ENCODE measurements at places on chromosomes 16 and 17.

- no peak for DNase-seq
Observed at GRCh38 chr16:89174055-89174827, 2.7 kb downstream of the CDH15 start.

DNA sequence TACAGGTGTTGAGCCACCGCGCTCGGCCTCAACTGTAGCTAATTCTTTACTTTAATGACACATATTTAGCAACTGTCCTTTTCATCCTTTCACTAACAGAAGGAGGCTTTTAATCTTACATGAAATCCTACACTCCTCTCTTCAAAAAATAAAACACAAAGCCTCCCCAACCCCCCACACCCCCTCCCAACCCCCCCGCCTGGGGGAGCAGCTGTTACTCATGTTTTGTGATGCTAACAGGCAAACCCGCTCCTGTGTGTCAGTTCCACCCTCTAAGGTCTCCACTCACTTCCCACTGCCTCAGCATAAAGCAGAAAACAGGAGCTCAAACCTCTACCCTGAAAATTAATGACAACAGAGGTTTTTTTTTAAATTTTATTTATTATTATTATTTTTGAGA is 55.4 kb upstream of the SLC25A19 start:
- no peak for DNase-seq

GRCh38 chr17:46264456-46265198 is 30.3 kb upstream of the LRRC37A start:
- no peak for DNase-seq

DNA sequence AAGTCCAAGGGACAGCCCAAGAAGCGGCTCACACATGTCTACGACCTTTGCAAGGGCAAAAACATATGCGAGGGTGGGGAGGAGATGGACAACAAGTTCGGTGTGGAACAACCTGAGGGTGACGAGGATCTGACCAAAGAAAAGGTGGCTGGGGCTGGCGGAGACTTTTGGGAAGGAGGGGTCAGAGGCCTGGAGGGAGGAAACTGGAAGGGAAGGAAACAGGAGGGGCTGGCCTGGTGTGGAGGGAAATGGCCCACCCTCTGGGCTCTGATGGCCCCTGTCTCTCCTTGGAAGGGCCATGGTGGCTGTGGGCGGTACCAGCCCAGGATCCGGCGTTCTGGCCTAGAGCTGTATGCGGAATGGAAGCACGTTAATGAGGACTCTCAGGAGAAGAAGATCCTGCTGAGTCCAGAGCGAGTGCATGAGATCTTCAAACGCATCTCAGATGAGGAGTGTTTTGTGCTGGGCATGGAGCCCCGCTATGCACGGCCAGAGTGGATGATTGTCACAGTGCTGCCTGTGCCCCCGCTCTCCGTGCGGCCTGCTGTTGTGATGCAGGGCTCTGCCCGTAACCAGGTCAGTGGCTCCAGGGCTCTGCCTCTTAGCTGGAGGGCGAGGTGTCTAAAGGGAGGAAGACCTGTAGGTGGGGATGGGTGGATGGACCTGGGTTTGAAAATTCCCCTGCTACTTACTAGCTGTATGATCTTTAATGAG is 12.5 kb downstream of the POLR2A start:
- no peak for DNase-seq

DNA sequence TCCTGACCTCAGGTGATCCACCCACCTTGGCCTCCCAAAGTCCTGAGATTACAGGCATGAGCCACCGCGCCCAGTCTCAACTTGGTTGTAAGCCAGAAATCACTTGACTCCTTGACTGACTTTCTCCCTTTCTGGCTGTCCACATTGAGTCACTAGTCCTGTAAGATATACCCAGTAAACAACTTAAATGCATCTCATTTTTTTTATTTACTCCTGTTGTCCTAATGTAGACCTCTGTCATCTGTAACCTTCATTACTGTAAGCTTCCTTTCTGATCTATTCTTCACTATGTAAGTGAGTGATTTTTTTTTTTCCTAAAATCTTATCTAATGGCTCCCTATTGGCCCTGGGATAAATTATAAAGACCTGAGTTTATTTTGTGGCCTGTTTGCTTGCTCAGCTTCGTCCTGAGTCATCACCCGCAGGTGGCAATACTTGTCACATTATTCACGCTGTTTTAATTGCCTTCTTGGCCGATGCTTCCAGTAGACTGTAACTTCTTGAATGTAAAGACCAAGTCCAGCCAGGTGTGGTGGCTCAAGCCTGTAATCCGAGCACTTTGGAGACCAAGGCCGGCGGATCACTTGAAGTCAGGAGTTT is 41.0 kb downstream of the PAFAH1B1 start:
- DNase-seq: no peak

- DNase-seq: no peak
Observed at GRCh38 chr17:58161566-58161965, 5.2 kb upstream of the OR4D2 start.

- no peak for DNase-seq
Observed at GRCh38 chr16:69225121-69225520, 38.2 kb downstream of the SNTB2 start.

DNA sequence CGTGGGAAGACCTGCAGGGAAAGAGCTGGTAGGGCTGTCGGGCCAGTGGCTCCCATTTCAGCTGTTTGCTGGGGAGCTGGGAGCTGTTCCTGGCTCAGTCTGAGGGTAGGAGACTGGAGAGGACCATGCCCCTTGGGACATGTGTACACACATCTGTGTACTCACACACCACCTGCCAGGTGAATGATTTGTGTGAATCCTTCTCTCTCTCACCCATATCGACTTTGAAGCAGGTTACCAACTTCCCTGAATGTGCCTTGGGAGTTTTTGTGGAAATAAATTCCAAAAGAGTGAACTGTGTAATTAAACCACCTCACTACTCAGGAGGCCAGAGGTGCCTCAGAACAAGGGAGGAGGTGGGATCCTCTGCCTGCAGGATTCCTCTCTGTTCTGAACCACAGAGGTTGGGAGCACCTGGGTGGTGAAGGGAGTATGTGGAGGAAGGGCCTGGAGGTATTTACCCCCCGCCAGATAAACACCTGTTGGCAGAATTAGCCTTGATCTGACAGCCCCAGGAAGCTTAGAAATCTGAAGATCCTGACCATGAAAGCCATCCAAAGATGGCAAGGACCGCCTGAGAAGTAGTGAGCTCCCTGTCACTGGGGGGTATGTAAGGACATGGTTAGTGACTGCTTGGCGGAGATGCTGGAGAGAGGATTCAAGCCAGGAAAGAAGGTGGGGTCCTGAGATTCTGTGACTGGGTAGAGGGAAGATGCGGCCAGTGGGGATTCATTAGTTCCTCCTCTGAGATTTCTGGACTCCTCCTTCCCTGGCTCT is 3.3 kb downstream of the ABCC3 start:
- DNase-seq: no peak

DNA sequence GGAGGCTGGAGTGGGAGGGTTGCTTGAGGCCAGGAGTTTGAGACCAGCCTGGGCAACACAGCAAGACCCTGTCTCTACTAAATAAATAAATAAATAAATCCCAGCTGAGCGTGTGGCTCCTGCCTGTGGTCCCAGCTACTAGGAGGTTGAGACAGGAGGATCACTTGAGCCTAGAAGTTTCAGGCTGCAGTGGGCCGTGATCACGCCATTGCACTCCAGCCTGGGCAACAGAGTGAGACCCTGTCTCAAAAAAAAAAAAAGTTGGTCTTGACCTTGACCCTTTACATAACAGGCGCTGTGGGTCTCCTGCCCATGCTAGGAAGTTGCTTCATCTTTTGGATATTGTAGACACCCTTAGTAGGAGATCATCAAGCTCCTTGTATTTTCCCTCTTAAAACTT is 11.4 kb downstream of the ACSF2 start:
- DNase-seq: no peak

DNA sequence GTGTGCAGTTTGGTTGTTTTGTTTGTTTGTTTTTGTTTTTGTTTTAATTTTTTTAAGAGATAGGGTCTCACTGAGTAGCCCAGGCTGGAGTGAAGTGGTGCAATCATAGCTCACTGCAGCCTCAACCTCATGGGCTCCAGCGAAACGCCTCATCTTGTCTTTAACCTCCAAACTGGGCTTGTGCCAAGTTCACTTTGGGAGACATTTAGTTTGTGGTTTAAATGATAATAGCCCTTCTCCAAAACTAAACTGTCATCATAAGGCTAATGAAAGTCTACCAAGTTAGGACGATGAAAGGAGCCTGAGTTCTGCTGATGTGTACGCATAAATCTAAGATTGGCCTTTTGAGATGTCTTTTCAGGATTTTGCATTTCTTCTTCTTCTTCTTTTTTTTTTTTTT is 6.5 kb upstream of the CARD14 start:
- DNase-seq: no peak

- no peak for DNase-seq
Observed at GRCh38 chr17:44614862-44615261, 41.4 kb upstream of the MEIOC start.

GRCh38 chr16:80253741-80254140 is 287.1 kb upstream of the DYNLRB2 start:
- DNase-seq: no peak

DNA sequence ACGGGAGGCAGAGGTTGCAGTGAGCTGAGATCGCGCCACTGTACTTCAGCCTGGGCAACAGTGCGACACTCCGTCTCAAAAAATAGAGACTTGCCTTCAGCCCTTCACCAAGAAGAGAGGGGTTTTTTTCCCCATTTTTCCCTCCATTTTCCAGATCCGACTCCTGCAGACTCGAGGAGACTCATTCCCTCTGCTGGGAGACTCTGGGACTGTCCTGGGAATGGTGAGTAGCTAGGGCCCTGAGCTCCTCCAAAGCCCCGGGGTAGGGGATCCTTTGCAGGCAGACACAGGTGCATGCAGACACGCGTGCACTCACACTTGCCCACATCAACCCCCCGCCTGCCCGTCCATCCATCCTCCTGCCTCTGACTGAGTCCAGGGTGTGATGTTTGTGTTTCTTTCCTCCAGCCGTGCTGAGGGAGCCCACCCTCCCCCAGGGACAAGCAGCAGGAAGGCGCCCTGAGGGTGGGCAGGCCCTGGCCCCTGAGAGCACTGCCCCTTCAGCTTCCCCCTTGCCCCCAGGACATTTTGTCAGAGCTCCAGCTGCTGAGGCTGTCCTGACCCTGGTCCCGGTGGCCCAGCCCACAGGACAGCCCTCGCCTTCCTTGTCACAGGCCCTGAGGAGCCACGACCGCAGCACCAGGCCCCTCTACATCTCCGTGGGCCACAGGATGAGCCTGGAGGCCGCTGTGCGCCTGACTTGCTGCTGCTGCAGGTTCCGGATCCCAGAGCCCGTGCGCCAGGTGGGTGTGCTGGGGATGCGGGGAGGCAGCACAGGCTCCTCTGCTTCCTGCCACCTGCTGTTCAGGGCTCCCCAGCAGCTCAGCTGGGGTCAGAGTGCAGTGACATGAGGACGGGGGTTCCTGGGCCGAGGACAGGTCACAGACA is 10.2 kb downstream of the ENDOV start:
- no peak for DNase-seq

- no peak for DNase-seq
Observed at GRCh38 chr16:73204359-73205152, 156.6 kb upstream of the ZFHX3 start.

DNA sequence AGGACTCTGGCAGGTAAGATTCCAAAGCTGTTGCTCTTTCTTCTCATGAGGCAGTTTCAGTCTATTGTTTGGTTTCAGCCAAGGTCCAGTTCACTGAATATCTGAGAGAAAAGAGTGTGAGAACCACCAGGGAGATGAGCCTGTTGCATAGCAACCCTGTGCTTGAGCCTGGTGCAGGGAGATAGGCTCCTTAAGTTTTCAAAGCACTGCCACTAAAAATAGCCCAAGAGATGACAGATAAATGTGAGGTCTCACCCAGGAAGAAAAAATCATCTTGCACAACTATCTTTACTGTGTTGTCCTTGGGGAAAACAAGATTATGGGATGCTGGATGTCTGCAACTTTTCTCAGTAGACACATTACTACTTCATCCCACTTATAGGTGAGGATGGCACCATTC is 26.2 kb upstream of the NUDT7 start:
- peak; percentile 4 for DNase-seq

- DNase-seq: no peak
Observed at GRCh38 chr17:8975091-8975725, 9.7 kb upstream of the PIK3R5 start.

DNA sequence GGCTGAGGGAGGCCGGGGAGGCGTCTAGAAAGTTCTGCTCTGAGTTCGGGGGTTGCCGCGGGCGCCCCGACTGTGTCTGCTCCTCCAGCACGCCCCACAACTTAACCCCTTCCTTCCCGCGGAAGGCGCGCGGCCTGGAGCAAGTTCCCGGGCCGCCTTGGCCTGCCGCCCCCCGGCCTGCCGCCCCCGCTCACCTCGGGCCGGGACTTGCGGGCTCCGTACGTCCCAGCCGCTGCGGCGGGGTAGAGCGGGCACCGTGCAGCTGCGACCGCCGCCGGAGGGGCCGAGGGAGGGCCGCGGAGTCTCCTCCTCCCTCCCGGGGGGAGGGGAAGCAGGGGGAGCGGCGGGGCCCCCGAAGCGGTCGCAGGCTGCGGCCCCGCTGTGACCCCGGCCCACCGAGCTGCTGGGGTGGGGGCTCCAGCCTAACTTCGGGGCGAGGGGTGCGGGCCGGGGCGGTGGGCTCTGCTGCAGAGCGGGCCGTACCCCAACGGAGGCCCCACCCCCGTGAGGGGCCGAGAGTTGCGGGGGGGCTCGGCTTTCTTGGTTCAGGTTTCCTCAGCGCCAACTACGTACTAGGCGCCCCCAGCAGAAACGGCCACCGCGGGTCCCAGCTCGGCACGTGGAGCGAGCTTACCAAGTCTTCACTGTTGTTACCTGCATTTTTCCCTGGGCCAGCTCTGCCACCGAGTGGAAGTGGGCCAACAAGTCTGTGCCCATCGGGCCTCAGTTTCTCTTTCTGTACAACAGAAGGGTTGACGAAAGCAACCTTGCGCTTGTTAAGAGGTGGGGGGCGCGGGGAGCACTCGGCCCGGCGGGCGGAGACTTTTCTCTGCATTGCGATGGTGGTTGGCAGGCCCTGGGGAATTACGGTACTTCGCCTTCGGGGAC is at the start of gene CCDC102A:
Gene CCDC102A, minus strand, starts transcription at position 266 of the 888 bp plus-strand sequence. CDS start 7,394 bp downstream, outside the sequence.
- no peak for DNase-seq

DNA sequence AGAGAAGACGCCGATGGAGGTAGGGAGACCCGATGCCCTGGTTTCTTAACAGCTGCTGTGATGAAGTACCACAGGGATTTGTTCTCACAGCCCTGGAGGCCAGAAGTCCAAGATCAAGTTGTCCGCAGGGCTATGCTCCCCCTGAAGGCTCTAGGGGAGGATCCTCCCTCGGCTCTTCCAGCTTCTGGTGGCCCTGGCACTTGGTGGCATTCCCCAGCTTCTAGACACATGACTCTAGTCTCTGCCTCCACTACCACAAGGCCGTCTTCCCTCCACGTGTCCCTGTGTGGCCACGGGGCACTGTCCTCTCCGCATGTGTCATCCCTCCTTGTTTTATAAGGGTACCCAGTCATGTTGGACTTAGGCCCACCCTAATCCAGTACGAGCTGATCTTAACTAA is 375.2 kb downstream of the SLC39A11 start:
- no peak for DNase-seq

- no peak for DNase-seq
Observed at GRCh38 chr17:43468691-43469139, 15.1 kb upstream of the DHX8 start.

Data from COR-L47 (cell line).